Thoracic aorta (tissue), 2 donors: ENCODE measurements at places on chromosomes 6 and 20. TPM values are rescaled to one million over a fixed set of nuclear protein-coding genes. Genes with fewer than 3 reads are reported as not detected.

SLC22A2 gene
- total RNA-seq: not detected

OPRL1 gene
- 1.1 TPM for total RNA-seq

CGAS gene
- total RNA-seq: 11.5 TPM

FAM162B gene
- 2.3 TPM for total RNA-seq

SRMS gene
- total RNA-seq: not detected

STMN3 gene
- 17.8 TPM for total RNA-seq

DNA sequence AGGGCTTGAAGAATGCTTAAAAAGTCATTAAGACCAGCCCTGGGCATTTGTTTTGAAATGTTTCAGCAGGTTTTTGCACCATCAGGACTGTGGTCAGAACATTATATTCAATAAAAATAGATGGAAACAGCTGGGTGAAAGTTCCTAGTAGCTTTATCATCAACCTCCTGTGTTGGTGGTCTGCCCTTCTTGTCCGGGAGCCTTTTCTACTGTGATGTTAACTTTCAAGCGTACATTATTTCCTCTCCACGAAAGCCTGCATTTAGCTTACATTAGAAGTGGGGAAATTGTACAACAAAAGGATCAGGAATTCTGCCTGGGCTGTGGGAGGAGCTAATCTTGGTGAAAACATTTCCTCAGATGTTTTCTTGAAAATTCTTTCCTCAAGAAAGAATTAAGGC is 71.1 kb downstream of the LAMA4 start:
- DNase-seq: no peak
- no peaks in the 10 kb centered on the region for H3K4me1 ChIP-seq
- no peak overlapping the region for H3K4me3 ChIP-seq
- no peak overlapping the region for H3K27ac ChIP-seq

GRCh38 chr6:148348778-148349177 is 6.1 kb downstream of the SASH1 start:
- H3K4me3 ChIP-seq: no peak overlapping the region
- peaks cover 32% of the 10 kb centered on the region for H3K4me1 ChIP-seq
- no peaks in the 10 kb centered on the region for H3K27me3 ChIP-seq
- H3K36me3 ChIP-seq: no peaks in the 10 kb centered on the region
- DNase-seq: no peak
- no peak overlapping the region for H3K27ac ChIP-seq

DNA sequence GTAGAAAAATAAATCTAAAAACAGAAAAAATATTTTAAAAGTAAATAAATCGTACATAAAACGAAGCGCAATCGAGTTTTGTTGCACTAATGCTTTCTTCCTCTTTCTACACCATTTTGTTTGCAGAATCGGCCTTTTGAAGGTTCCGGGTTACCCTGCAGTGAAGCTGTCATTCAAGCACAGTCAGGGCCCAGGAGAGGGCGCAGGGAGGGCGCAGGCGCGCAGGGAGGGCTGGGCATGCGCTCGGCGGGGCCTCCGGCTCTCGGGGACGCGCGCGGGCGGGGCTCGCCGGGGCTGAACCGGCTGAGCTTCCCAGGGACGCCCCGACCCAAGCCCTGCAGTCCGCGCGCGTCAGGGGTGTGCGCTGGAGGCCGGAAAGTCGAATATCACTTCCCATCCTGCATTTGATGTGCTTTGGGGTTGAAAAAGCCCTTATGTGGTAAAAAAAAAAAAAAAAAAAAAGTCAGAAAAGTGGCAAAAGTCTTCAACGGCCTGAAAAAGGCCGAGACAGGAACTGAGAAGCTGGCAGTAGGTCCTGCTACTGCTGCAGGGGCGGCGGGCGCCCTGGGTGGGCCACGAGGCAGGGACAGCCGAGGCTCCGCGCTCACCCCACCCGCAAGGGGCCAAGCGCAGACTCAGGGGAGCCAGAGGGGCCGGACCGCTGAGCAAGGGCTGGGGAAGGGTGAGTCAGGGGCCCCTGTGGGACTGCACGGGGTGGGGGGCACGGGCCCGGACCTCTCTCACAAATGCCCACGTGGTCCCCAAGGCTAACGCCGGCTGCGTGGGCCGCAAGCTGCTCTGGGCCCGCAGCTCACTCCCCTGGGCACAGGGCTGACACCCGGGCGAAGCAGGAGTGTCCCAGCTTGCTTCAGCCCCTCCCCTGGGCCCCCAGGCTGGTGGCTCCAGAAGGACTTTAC is 40.5 kb downstream of the THBS2 start:
- H3K27me3 ChIP-seq: no peaks in the 10 kb centered on the region
- H3K27ac ChIP-seq: peak overlapping the region; percentile 97
- peak overlapping the region; percentile 53 for H3K4me3 ChIP-seq
- H3K4me1 ChIP-seq: peaks cover 16% of the 10 kb centered on the region
- DNase-seq: peak; percentile 53

DNA sequence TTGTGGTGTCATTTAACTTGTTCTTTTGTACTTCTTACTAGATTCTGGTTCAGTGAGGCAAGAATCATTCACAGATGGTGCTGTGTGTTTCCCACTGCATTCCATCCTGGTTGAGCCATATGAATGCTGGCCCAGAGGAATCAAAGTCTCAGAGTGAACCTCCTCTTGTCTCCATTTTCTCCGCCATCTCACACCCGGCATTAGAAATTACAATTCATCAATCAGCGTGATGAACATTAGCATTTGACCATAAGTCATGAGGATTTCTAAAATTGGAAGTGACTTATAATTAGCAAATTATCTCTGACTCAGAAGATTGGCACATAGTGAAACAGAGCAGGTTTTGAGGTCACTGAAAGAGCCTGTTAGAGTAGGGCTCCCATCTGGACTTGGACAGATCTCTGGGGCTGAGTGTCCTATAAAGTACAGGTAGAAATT is 25.2 kb downstream of the TNFAIP3 start:
- H3K36me3 ChIP-seq: no peaks in the 10 kb centered on the region
- DNase-seq: no peak

- no peaks in the 10 kb centered on the region for H3K36me3 ChIP-seq
- H3K4me1 ChIP-seq: peaks cover 3% of the 10 kb centered on the region
- no peak for DNase-seq
- no peak overlapping the region for H3K27ac ChIP-seq
Observed at GRCh38 chr6:26311012-26311384, 54.0 kb upstream of the BTN3A2 start.

GRCh38 chr6:36804563-36804962 is 34.7 kb downstream of the CPNE5 start:
- no peak for DNase-seq
- no peak overlapping the region for H3K4me3 ChIP-seq
- H3K27me3 ChIP-seq: no peaks in the 10 kb centered on the region
- H3K36me3 ChIP-seq: no peaks in the 10 kb centered on the region

GRCh38 chr6:169363590-169363989 is 109.9 kb upstream of the THBS2 start:
- H3K4me3 ChIP-seq: no peak overlapping the region
- H3K4me1 ChIP-seq: no peaks in the 10 kb centered on the region
- no peak for DNase-seq

- no peak overlapping the region for H3K4me3 ChIP-seq
- DNase-seq: no peak
Observed at GRCh38 chr6:113607821-113608545, 249.2 kb upstream of the MARCKS start.

GRCh38 chr6:43268355-43268700 is 25.0 kb downstream of the TTBK1 start:
- DNase-seq: no peak
- H3K27ac ChIP-seq: no peak overlapping the region

- H3K27ac ChIP-seq: no peak overlapping the region
- DNase-seq: no peak
- H3K27me3 ChIP-seq: no peaks in the 10 kb centered on the region
- no peak overlapping the region for H3K4me3 ChIP-seq
Observed at GRCh38 chr6:23420659-23421350, 705.2 kb upstream of the NRSN1 start.

DNA sequence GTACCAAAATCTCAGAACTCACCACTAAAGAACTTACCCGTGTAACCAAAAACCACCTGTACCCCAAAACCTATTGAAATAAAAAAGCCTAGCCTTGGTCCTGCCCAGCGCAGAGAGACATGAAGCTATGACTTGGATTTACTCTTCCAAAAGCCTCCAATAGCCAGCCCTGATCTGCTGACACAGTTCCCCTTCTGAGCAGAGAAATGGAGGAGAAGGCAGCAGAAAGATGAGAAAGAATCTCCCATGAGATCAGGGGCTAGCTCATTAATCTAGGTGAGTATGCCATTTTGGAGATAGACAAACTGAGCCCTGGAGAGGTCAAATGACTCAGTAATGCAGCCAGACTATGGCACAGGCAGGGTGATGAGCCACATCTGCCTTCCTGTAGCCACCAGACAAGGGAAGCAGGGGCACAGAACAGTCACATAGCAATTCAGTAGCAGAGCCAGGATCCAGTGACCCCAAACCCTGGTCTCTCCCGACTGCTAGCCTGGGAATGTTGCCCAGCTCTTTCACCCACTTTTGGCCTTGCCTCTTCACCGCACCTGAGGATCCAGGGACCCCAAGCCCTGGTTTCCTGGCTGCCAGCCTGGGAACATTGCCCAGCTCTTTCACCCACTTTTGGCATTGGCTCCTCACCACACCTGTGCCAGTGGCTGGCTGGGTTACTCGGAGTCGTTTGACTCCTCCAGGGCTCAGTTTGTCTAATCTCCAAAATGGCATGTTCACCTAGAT is 7.2 kb upstream of the SDCBP2 start:
- DNase-seq: no peak
- H3K36me3 ChIP-seq: no peaks in the 10 kb centered on the region
- no peak overlapping the region for H3K4me3 ChIP-seq
- H3K27ac ChIP-seq: no peak overlapping the region

- H3K27me3 ChIP-seq: no peaks in the 10 kb centered on the region
- H3K27ac ChIP-seq: no peak overlapping the region
- no peaks in the 10 kb centered on the region for H3K36me3 ChIP-seq
- H3K4me1 ChIP-seq: no peaks in the 10 kb centered on the region
Observed at GRCh38 chr20:54228841-54229240, 21.0 kb downstream of the PFDN4 start.

GRCh38 chr20:50635676-50636600 is 55.4 kb downstream of the RIPOR3 start:
- DNase-seq: no peak
- no peaks in the 10 kb centered on the region for H3K36me3 ChIP-seq
- H3K27me3 ChIP-seq: no peaks in the 10 kb centered on the region
- peaks cover 12% of the 10 kb centered on the region for H3K4me1 ChIP-seq

GRCh38 chr6:37688078-37688850 is 9.4 kb downstream of the MDGA1 start:
- DNase-seq: no peak
- peaks cover 4% of the 10 kb centered on the region for H3K4me1 ChIP-seq
- no peak overlapping the region for H3K27ac ChIP-seq

GRCh38 chr20:25294459-25295385 is 46.8 kb downstream of the PYGB start:
- H3K4me3 ChIP-seq: no peak overlapping the region
- H3K27ac ChIP-seq: peak overlapping the region; percentile 60
- no peak for DNase-seq
- peaks cover 31% of the 10 kb centered on the region for H3K36me3 ChIP-seq
- H3K4me1 ChIP-seq: peaks cover 16% of the 10 kb centered on the region
- no peaks in the 10 kb centered on the region for H3K27me3 ChIP-seq

DNA sequence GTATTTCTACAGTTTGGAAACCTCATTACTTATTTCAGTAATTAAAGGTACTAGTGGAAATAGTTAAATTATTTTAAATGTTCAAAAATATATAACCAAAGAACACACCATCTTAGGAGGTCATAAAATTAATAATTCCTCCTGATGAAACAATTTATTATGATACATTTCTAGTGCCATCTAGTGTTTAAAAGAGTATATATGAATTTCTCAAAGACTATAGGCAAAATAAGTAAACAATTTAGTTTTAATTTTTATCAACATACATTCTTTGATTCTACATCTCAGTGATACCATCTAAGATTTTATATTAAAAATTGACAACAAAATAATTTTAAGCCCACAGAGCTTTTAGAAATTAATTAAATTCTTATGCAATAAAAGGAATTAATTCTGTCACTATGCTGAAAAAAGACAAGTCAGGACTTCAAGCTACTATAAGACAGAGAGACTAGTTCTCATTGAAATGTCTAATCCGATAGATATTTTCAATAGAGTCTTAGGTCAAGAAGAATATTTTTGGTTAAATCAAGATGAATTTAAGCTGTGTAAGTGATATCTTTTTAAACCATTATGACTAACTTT is 107.8 kb upstream of the RNF217 start:
- H3K27me3 ChIP-seq: no peaks in the 10 kb centered on the region
- H3K27ac ChIP-seq: no peak overlapping the region
- DNase-seq: no peak
- no peak overlapping the region for H3K4me3 ChIP-seq
- H3K36me3 ChIP-seq: no peaks in the 10 kb centered on the region
